ENCODE measurements at places on chromosomes 6 and 20. TPM values are rescaled to one million over a fixed set of nuclear protein-coding genes. Genes with fewer than 3 reads are reported as not detected.

Gene PRPF6
- 79.5 TPM for total RNA-seq

GRCh38 chr6:11793277-11793676, 14.7 kb upstream of the ADTRP start:
- H3K4me3 ChIP-seq: no peak overlapping the region
- H3K27ac ChIP-seq: no peak overlapping the region
- H3K36me3 ChIP-seq: no peaks in the 10 kb centered on the region
- H3K27me3 ChIP-seq: no peaks in the 10 kb centered on the region
- H3K4me1 ChIP-seq: no peaks in the 10 kb centered on the region

- H3K36me3 ChIP-seq: no peaks in the 10 kb centered on the region
- H3K27ac ChIP-seq: no peak overlapping the region
- no peak for DNase-seq
- no peak overlapping the region for H3K4me3 ChIP-seq
- no peaks in the 10 kb centered on the region for H3K27me3 ChIP-seq
- H3K4me1 ChIP-seq: no peaks in the 10 kb centered on the region
Measured at GRCh38 chr6:161918628-161919205, 644.9 kb upstream of the AGPAT4 start.

DNA sequence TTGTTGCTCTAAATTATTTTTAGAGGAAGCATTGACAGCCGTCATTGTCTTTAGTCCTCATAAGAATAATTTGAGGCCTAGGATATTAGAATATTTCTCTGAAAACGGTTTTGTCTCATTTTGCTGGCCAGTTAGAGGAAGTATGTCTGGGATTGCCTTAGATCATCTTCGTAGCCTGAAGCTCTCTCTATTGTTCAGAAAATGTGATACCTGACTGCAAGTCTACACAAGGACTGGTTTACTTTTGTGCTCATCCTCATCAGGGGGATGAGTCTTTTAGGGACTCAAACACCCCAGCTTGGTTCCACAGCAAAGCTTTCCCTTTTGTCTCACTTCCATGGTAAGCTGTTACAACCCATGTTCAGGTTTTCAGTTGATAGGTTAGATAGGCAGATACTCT, 141.8 kb downstream of the FARS2 start:
- H3K4me3 ChIP-seq: no peak overlapping the region
- H3K36me3 ChIP-seq: no peaks in the 10 kb centered on the region
- no peak overlapping the region for H3K27ac ChIP-seq
- H3K4me1 ChIP-seq: no peaks in the 10 kb centered on the region

DNA sequence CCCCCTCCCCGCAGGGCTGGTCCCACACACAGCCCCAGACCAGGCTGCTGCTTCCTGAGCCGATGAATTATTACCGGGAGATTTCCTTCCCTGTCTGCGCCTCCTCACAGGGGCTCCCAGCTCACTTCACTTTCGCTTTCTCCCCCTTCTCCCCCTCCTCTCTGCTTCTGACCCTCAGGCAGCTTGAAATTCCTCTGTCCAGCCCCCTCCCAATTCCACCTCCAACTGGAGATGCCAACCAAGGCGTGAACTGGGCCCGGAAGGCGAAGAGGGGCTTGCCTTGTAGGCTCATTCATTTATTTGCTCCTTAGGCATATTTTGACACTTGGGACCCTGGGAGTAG, 1.7 kb upstream of the TCF15 start:
- H3K4me1 ChIP-seq: peaks cover 29% of the 10 kb centered on the region
- H3K27me3 ChIP-seq: peaks cover 5% of the 10 kb centered on the region
- no peak for DNase-seq
- H3K36me3 ChIP-seq: no peaks in the 10 kb centered on the region
- no peak overlapping the region for H3K27ac ChIP-seq

DNA sequence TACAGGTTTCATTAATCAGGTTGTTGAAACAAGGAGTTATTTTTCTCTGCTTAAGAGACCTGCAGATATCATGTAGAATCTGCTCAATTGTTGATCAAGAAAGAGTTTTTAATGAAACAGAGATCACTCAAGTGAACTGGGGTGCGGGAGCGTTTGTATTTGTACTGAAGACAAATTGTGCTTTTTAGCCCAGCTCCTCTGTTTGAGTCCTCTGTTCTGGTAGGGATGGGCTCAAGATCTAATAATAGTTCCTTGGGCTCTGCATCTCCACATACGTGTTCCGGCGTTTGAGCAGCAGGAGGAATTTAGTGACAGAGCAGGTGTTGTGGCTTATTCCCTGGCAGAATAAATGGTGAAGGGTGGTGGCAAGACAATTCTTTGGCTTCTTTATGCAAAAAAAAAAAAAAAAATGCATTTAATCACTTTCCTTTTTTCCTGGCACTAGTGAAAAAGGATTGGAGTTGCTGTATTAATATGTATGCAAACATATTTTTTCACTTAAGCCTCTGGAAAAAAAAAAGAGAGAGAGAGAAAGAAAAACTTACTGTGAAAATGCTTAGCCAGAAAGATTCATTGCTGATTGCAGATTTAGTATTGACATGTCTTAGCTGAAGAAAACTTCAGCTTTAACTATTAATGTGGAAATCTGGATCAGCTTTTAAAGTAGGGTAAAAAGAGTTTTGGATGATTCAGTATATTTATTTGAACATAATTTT, 4.0 kb downstream of the CITED2 start:
- no peak for DNase-seq
- H3K36me3 ChIP-seq: peaks cover 26% of the 10 kb centered on the region
- H3K4me3 ChIP-seq: no peak overlapping the region
- no peaks in the 10 kb centered on the region for H3K27me3 ChIP-seq
- peaks cover 24% of the 10 kb centered on the region for H3K4me1 ChIP-seq

GRCh38 chr6:167845856-167846255, 19.1 kb downstream of the AFDN start:
- H3K36me3 ChIP-seq: no peaks in the 10 kb centered on the region
- H3K27ac ChIP-seq: no peak overlapping the region
- peaks cover 14% of the 10 kb centered on the region for H3K4me1 ChIP-seq

All from K562 (cell line).